ENCODE measurements at places on chromosomes 16 and 17.

- no peak for DNase-seq
These were observed 347.7 kb upstream of the KIF2B start for GRCh38 chr17:53475002-53475401.

- DNase-seq, result no peak
These were observed 23.5 kb downstream of the SNN start for GRCh38 chr16:11691771-11692170.

- DNase-seq, result no peak
These were observed 65.7 kb upstream of the NPEPPS start for GRCh38 chr17:47465165-47465564.

DNA sequence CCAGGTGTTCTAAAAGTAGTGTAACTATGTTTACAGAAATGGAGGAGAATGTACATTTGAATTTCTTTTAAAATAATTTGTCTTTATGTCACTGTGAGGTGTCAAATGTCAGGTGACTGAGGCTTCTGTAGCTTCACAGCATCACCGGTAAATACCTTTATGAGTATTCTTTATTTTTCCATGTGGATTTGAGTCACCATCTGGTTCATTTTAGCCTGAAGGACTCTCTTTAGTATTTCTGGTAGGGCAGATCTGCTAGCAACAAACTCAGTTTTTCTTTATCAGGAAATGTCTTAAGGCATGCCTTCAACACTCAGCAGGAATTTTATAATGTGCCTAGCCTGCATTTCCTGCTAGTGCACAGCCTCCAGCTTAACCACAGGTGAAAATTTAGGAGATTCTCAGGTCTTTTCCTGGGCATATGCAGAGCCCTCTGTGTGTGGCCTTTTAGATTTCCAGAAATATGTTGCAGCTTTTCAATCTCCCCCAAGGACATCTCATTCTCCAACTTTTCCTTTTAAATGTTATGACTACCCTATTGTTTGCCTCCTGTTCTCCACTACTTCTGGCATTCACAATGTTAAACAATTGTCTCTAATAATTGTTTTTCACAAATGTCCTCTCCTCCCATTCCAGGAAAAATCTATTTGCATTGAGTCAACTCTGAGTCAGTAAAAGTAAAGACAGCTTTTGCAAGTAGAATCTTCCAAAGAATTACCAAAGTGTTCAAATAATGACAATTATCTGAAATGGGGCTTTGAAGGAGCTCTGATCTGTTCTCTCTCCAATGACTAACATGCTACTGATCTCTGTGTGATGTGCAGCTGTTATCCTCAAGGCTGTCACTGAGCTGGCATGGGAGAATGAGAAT, 239.4 kb upstream of the CPHXL start:
- no peak for DNase-seq

DNA sequence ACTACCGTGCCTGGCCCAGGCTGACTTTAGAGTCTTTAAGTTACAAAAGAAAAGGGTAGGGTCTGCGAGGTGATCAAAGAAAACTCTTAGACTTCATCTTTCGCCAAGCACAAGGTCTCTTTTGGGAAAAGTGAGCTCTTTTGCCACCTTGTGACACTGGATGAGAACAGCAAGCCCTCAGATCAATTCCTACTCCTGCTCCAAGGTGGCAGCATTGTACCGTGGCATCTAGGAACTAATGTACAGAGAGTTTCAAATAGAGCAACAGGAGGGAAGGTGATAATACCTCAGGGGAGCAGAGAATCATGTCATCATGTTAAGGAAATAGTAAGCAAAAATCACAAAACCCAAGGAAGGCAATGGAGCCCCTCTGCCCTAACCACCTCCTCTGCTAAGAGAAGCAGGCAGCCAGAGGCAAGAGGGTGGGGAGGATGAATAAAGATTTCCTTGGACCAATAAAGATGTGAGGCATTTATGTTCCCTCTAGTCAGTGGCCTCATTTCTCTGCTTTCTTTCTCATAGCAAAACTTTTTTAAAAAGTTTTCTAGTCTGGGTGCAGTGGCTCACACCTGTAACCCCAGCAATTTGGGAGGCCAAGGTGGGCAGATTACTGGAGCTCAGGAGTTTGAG, 2.1 kb upstream of the C17orf78 start:
- peak; percentile 50 for DNase-seq

GRCh38 chr17:49227436-49228261, 2.9 kb downstream of the PHOSPHO1 start:
- peak; percentile 62 for DNase-seq

DNA sequence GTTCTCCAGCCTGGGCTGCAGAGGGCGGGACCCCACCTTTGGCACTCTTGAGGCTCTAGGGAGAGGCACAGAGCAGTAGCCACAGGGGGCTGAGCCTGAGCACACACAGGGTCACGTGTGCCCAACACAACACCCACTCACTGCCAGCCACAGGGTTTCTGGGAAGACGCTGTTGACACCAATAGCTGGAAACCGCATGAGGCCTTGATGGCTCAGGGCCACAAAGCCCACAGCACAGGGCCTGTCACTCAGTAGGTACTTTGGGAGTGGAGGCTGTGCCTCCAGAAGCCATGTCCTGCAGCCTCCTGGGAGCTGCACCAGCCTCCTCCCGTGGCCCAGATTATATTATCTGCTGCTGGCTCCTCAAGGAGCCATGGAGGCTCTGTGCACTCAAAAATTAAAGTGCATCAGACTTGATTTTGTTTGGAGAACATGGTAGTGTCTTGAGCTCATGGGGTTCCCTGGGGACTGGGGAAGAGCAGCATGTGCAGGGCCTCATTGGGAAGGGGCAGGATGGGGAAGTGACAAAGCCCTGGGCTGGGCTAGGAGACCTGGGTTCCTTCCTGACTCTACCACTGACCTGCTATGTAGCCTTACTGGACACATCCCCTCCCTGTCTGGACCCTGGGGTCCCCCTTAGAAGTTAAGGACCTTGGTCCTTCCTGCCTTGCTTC, 12.5 kb upstream of the SREBF1 start:
- DNase-seq, result peak; percentile 61

DNA sequence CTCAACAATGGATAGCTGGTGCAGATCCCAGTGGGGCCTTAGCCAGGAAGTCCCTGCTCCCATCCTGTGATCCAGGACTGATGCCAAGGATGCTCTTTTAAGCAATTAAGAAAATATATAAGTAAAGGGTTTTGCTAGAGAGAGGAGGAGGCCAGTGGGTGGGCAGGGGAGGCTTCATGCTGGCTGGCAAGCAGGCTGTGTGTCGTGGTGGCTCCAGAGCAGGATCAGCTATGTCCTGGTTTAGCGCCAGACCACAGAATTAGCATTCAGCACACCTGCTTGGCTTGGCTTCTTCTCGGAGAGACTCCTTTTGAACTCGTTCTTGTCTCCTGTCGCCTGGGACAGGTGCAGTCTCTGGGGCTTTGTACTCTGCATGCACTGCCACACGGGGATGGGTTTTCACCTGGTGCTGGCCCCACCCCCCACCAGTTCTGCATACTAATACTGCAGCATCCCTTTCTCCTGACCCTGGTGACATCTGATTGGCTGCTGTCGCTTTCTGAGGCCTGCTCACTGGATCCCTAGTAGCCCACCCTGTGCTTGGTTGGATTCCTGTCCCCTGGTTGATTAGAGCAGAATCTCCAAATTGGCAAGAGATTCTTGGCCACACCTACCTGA, 66.1 kb downstream of the PLD6 start:
- DNase-seq, result no peak

DNA sequence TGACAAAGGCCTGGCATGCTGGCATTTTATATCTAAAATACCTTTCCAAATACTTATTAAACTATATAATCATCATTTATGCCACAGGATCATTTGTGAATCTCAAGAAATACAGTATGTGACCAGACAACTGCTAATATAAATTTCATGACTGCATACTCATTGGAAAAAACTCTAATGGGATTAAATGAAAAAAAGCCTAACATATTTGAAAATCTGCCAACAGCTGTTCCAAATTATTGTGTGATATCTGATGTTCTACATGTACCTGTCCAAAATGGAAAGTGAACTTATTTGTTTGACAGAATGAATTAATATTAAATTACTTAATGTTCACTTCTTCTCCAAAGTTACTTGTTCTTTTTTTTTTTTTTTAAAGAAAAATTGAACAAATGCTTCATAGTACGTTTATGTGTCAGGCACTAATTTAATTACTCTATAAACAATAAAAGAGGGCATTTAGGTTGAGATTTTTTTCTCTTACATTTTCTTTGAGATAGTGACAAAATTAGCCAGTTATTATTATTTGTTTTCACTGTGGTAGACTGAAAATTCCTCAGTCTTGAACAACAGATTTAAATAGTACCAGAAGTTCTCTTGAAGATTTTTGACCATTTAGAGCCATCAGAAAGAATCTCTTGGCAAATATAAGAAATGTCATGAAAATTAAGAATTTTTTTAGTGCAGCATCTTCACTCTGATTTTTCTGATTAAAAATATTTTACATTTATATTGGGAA, 114.0 kb downstream of the FTO start:
- no peak for DNase-seq

- DNase-seq, result peak; percentile 23
These were observed 5.3 kb upstream of the COL1A1 start for GRCh38 chr17:50206604-50207293.

GRCh38 chr17:50023520-50023919, 28.5 kb upstream of the DLX3 start:
- DNase-seq, result no peak

GRCh38 chr16:48125888-48126287, 29.9 kb downstream of the ABCC12 start:
- no peak for DNase-seq

GRCh38 chr17:48317732-48318131, 112.3 kb downstream of the SKAP1 start:
- no peak for DNase-seq

DNA sequence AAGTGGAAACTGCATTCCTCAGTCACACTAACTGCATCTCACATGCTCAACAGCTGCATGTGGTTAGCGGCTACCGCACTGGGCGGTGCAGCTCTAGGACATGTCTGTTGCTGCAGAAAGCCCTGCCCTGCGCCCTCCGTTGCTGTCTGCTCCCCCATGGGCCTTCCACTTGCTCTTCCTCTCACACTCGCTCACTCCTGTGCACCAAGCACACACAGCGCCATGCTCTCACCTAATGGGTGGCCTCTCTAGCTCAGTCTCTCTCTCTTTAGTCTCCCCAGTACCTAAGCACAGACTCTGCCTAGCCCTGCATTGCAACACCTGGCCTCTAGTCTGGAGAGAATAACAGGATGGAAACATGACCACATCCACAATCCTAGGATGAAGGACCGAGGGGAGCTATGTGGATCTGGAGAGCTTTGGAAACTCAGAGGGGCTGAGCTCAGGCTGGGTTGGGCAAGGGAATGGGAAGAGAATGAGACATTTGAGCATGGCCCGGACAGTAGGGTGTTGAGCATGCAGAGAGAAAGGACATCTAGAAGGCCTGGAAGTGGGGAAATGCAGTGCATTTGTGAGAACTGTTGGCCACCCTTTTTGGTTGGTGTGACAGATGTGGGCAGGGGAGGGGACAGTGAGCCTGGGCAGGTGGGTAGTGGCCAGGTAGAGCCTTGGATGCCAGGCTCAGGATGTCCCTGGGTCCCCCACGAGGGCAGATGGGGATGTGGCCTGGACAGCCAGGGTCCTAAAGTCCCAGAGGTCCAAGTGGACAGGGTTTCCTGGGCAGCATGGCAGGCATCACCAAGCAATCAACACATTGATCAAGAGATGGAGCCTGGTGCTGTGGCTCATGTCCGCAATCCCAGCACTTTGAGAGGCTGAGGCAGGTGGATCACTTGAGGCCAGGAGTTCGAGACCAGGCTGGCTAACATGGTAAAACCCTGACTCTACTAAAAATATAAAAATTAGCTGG, 16.1 kb downstream of the SGCA start:
- no peak for DNase-seq

DNA sequence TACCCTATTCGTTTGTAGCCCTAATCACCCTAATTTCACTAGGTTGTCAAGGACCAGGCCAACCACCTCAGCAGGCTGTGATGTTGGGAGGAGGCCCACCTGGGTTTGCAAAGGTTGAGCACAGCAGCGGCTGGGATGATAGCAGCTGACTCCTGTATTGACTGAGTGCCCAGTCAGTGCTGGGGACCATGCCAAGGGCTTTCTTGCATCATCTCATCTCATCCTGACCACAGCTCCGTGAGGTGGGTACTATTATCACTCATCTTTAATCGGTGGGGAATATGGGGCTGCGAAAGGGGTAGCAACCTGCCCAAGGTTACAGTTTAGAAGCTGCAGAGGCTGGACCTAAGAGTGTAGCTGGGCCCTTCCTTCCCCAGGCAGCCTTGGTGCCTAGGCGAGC, 11.7 kb downstream of the ATPAF2 start:
- no peak for DNase-seq

- no peak for DNase-seq
These were observed 616 bp downstream of the ACTG1 start for GRCh38 chr17:81511804-81512561.

DNA sequence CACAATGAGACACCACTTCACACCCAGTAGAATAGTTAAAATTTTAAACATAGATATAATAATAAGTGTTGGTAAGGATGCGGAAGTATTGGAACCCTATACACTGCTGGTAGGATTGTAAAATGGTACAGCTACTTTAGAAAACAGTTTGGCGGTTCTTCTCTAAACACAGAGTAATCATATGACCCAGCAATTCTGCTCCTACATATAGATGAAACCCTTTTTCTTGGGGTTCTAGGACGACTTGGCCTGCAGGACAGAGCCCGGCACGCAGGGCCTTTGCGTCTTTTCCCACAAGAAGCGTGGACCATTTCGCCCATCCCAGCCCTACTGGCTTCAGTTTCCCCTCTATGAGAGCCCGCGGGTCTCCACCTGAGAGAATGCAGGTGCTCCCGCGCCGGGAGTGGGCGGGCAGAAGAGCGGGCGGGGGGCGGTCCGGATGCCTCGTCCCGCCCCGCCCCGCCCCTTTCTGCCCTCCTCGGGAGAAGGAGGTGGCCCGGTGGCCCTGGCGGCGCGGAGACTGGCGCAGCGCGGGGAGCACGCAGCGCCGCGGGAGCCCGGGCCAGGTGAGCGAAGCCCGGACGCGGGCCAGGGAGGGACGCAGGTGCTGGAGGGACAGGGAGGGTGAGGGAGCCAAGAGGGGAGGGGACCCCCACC, at the start of gene SDR42E2:
SDR42E2 (plus strand) TSS at position 508 of the 657 bp plus-strand sequence. CDS start 3,077 bp downstream, outside the sequence.
- DNase-seq, result peak; percentile 35

DNA sequence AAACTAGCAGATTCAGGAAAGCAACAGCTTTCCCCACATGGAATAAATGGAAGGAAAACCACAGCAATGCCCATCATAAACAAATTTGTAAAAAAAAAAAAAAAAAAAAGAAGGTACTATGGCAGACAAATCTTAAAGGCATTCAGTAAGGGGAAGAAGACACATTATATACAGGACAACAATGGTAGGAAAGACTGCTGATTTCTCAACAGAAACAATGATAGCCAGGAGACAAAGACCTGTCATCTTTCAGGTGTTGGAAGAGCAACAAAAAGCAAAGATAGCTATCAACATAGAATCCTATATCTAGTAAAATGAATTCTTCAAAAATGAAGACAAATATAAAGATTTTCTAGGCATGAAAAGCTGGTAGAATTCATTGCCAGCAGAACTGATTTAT, 65.9 kb downstream of the KCNJ2 start:
- no peak for DNase-seq
